ENCODE measurements at places on chromosomes 5 and 9.

GRCh38 chr5:81400375-81400774 lies 6.4 kb upstream of the ACOT12 start:
- no peak for DNase-seq

DNA sequence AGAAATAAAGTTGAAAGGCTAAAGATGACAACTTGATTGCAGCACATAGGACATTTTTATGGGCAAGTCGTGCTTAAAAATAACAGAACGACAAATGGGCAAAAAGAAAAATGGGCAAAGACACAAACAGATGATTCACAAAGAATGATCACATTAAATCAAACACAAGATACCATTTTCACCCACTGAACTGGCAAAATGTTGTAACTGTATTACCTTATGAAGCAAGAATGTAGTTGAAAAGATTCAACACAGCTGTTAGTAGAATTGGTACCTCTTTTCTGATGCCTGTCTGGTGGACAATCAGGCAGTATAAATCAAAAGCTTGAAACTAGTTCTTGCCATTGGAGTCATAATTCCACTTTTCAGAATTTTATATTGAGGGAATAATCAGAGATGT lies 81.0 kb upstream of the PALM2AKAP2 start:
- no peak for DNase-seq

DNA sequence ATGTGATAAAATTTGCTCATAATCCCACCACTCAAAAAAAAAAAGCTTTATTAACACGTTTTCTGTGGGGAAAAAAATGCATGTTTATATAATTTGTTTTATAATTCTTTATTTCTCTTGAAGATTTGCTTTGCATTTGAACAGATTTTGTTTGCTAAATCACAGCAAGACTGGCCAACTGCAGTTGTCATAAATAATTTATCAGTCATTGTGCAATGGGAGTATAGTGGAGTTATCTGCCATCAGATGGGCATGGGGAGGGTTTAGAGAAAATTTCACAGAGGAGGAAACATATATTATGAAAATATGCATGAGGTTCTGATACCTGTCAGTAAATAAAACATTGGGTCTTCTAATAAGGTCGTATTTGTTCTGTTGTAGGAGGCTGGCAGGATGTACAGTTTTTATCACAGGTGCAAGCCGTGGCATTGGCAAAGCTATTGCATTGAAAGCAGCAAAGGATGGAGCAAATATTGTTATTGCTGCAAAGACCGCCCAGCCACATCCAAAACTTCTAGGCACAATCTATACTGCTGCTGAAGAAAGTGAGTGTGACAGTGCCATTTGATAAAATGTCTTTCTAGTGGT lies 23.8 kb downstream of the HSDL2 start:
- DNase-seq, result no peak

GRCh38 chr5:94422812-94423211 lies 195.6 kb downstream of the KIAA0825 start:
- DNase-seq, result no peak

DNA sequence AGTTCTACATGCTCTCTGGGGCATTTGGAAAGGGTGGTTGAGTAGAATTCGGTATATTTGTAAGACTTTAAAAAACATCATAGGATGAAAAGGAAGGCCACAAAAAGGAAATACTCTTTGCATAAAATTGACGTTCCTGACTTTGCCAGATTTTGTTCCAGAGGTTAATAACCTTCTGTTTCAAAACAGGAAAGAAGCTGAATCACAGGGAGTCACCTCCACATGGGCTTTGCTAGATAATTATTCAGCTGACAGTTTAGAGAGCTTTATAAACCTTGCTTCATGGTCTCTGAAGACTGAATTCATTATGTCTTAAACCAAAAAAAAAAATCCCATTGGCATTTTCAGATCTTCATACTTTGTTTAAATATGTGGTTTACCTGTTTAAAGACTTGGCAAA lies 203.7 kb downstream of the SEMA6A start:
- DNase-seq, result no peak

- no peak for DNase-seq
These were observed 2.7 kb downstream of the PTGDS start for GRCh38 chr9:136979769-136980587.

DNA sequence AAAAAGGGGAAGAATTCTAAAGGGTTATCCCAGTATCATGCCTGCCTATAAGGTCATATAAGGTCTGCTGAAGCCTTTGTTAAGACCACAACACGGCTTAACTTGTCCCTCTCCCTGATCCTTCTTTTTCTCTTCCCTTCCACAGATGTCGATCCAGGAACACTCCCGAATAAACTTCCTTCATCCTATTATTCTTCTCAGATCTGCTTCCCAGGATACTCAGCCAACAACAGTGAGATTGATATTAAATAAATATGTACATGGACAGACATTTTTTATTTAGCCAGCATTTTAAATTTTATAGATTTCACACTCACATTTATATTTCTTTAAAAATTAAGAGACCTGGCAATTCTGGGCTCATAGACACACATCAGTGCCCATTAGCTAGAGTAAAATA lies 44.1 kb downstream of the DPYSL3 start:
- no peak for DNase-seq

GRCh38 chr5:101084353-101084752 lies 181.3 kb upstream of the ST8SIA4 start:
- DNase-seq, result no peak

DNA sequence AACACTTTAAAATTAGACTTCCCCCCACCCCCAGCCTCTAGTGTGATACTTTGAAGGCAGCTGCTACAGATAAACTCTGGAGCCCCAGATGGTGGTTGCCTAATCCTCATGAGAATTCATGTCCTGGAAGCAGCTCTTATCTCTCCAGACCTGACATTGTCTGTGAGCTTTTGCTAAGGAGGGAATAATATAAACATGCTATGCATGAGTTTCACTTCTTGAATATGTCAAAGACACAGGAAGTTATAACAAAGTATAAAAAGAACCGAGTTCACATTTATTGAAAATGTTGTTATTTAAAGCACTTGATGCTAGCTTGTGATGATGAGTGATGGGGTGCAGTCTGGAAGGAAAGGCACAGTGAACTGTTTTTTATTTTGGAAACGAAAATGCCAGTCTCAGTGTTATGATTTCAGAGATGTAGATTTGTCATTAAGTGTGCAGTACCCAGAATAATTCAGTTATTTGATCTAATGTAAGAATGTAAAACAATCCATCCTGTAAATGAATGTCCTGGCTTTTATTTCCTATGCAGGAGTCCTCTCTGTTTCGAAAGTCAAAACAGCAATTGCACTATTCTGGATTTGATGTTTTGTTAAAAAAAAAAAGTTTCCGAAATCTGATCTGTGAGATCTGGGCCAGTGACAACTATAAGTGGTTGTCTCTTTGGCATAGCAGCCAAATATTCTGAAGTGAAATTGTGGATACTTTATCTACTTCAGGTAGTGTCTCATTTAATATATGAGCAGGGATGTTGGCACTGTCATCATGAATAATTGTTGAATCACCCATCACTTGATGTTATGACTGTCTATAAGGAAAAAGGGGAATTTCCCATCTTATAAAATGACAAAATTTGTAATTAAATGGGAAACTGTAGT lies 77.0 kb downstream of the ZCCHC7 start:
- DNase-seq, result no peak

- no peak for DNase-seq
These were observed 112.1 kb downstream of the KIF4B start for GRCh38 chr5:155125551-155126095.

GRCh38 chr5:113197456-113198200 lies 221.0 kb downstream of the DCP2 start:
- no peak for DNase-seq

- DNase-seq, result no peak
These were observed 47.8 kb downstream of the NR3C1 start for GRCh38 chr5:143355710-143356109.

DNA sequence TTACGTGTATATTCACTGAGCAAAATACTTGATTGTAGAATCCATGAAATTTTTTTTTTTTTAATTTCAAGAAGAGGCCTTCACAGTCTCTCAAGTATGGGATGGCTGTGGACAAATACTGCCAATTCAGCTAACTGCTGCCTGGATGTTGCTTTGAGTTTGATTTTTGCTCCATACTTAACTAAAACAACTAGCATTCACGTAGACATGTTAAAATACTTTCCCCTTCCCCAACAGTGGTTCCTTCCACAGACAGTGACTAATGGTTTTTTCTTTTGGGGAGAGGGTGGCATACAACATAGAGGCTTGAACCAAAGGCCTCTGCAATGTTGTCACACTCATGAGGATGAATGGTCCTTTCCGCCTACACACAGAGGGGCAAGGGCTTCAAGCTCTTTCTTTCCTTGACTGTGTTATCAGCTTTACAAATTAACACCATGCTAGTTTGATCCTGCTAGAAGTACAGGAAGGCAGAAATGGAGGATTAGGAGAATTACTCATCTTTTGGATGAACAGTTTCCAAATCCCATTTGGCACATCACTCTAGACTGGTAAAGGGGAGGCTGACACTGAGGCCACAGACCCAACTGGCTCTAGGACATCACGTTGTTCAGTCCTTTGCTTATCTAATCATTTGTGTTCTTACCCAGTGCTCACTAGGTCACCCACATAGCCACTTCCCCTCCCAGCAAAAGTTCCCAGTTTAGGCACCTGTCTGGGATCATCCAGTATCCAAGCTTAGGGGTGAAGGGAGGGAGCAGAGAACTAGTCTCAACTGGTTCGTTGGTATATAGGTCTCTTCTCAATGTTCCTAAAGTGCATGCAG lies 1.8 kb upstream of the LEAP2 start:
- DNase-seq, result no peak

DNA sequence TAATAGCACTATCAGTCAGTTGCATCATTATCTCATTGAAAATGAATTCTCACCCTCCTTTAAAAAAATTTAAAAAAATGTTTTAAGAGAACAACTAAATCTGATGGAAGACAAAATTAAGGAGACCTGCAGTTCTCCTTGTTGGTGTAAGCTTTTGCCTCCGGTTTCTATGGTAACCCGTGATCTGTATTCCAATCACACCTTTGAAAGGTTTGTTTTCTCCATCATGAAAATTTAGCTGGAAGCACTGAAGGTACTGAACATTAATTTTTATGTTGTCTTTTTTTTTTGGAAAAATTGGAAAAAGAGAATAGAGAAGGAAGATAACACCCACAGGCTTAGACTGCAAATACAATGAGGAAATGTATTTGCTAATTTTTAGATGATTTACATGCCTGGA lies 2.5 kb upstream of the BASP1 start:
- no peak for DNase-seq

DNA sequence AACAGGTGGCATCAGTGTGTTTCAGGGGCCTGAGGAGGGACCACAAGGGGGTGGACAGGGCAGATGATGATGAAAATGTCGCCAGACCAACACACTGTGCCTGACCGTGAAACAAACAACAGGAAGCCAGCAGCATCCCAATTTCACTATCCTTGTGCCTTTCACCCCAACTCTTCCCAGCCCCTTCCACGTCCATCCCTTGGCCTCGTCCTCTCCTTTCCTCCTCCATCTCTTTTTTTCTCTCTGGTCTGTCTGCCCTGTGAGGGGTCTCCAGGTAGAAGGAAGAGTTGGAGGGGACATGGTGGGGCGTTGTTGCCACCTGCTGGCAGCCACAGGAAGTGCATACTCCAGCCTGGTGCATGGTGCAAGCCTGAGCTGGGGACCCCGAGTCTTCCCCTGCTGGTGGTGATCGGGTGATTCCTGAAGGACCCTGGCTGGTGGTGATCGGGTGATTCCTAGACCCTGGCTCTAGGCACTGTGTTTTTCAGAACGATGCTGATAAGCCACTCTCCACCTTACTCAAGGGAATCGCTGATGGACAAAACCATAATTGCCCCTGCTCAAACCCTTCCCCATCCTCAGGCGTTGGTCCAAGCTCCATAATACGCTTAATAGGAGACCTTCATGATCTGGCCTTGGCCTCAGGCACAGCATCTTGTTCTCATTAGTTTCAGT lies 21.7 kb upstream of the NSD1 start:
- no peak for DNase-seq

DNA sequence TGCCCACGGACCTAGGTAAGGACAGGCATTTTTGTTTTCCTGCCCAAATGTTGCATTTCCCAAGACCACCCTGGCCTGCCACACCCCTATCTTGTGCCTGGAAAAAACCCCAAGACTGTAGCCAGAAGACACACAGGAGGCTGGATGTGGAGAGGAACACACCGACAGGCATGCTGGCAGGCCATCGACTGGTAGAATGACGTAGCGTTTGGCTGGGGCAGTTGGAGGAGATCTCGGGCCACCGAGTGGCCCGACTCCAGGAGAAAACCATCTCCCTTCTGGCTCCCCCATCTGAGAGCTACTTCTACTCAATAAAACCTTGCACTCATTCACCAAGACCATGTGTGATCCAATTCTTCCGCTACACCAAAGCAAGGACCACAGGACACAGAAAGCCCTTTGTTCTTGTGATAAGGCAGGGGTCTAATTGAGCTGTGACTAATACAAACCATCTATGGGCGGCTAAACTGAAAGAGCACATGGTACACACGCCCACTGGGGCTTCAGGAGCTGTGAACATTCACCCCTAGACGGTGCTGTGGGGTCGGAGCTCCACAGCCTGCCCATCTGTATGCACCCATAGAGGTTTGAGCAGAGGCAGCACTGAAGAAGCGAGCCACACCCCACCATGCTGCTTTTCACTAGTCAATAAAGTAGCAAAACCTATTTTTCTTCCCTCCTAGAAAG lies 38.9 kb upstream of the N4BP3 start:
- DNase-seq, result no peak

DNA sequence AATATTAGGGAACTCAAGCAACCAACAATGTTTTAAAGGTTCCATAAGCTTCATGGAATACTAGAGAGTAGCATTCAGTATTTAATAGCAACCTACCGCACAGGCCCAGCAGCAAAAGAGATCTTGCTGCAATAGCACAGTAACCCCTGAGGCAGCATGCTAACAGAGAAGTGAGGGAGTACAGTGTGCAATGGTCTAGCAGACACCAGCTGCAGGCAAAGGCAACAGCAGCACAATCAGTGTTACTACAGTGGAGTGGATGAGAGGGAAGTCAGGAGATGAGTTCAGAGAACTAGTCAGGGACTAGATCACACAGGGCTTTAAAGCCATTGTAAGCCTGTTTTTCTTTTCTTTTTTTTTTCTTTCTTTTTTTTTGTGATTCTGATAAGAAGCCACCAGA lies 2.8 kb downstream of the TICAM2 start:
- no peak for DNase-seq

GRCh38 chr5:170289121-170289520 lies 8.5 kb downstream of the LCP2 start:
- DNase-seq, result no peak

- no peak for DNase-seq
These were observed 76.0 kb upstream of the PHYKPL start for GRCh38 chr5:178308541-178309092.
